HCT116 (cell line): ENCODE measurements at places on chromosomes 3 and 15.

GRCh38 chr3:174581558-174581957 is 277.6 kb upstream of the NAALADL2 start:
- DNase-seq: peak; percentile 0

- no peak for DNase-seq
Observed at GRCh38 chr15:28110481-28110881, 11.4 kb upstream of the OCA2 start.

DNA sequence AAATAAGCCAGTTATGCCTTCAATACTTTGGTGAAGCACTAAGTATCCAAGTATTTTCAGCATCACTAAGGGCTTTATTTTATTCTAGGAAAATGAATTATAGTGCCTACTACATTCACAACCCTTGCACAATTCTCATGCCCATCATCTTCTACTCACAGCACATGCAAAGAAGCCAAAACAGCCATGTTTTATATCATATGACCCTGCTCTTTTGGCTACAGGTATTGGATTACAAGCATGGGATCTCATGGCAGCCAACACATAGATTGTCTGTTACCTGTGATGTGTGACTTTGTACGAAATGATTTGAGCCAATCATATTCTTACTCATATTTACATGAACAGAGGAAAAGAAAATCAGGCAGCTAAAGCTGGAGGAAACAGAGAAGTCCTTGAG is 38.6 kb downstream of the STT3B start:
- no peak for DNase-seq

GRCh38 chr3:73086071-73086494 is 24.6 kb downstream of the EBLN2 start:
- DNase-seq: peak; percentile 38

GRCh38 chr3:125433611-125434041 is 58.5 kb upstream of the ZNF148 start:
- DNase-seq: no peak

DNA sequence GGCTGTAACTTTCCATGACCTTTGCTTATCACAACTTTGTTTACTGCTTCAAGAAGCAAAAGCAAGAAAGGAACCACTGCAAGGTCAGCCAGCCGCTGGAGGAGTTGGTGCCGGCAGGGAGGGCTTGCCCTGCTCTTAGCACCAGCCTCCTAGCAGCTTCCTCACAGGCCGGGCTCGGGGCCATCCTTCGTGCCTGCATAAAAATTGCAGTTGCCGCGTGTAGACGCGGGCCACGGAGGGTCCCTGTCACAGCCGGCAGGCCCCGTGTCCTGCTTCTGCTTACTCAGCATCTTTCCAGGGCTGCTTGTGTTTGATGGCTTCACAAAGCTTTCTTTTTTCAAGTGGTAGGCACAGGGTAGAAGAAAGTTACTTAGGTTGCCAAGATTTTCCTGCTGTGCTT is 84.4 kb downstream of the PGPEP1L start:
- DNase-seq: no peak

DNA sequence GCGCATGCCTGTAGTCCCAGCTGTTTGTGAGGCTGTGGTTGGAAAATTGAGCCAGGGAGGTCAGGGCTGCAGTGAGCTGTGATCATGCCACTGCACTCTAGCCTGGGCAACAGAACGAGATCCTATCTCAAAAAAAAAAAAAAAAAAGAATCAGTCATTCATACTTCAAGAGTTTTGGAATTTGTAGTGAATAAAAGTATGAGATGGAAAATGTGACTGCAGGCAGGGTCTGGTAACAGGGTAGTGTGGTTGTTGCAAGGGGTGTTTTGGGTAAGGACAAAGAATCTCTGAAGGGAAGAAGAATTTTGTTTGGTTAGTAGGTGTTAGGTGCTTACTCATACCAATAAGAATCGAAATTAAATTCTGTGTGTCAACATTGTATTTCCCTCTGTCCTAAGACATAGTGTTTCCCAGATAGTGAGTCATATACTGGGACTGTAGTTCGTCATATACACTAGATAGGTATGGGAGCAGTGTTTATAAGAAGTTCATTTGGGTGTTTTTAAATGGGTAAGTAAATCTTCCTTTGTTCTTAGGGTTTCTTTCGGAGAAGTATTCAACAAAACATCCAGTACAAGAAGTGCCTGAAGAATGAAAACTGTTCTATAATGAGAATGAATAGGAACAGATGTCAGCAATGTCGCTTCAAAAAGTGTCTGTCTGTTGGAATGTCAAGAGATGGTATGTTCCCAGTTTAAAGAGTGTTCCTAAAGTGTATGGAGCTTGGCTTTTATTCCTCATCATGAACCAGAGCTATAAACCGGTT is 14.2 kb downstream of the NR1D2 start:
- peak; percentile 63 for DNase-seq

DNA sequence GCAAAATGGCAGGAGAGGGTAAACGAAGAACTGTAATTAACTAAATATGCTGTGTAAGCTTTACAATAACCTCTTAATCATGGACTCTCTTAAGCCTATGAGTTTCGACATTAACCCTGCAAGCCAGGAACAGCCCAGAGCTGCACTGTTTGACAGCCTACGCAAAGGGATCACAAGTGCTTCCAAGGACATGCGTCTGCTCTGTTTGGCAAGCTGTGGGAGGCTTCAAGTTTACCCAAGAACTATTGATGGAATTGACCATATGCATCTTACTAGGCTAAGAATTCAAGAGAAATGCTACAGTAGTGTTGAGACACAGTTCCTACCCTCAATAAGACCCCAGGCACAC is 66.0 kb downstream of the PDZRN3 start:
- DNase-seq: no peak
